Activated CD8-positive, alpha-beta T cell treated with anti-CD3 and anti-CD28 coated beads, Interleukin-2, amount 10 ng/mL, durations not matched to agents 7 days and 5 days (primary cell): ENCODE measurements at places on chromosomes 3 and 15. TPM values are rescaled to one million over a fixed set of nuclear protein-coding genes. Genes with fewer than 3 reads are reported as not detected.

Gene NUSAP1
- total RNA-seq, result 287 TPM

- DNase-seq, result no peak
These were observed 129.7 kb downstream of the MITF start for GRCh38 chr3:69868841-69869420.

DNA sequence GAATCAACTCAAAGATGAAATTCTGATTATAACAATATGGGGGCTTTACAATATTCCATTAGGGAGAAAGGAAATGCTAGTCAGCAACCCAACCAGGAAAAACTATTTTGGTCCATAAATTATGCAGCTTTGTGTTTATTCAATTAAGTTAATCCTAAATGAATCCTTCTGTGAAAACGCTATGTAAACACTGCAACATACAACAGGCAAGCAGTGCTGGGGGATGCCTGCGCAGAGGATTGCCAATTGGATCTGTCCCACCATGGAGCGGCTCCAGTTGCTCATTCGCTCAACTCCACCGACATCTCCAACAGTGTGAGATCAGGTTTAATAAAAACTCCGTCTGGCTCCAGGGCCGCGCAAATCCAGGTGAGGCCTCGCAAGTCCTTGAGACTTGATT is 290.5 kb upstream of the VEPH1 start:
- no peak for DNase-seq

DNA sequence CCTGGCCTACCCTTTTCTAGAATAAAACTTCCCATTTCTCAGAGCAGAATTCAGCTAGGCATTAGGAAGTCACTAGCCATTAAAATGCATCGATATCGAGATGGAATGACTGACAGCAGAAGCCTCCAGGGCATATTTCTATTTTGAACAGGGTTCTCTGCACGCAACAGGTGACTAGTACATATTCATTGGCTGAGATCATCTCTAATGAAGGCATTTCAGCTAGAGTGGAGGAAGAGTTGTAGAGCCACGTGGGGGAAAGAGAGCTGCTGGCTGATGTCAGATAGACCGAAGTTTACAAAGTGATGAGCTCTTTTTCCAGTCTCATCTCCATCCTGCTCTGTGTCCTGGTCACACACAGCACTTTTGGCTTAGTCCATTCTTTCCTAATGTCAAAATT is 7.5 kb downstream of the TMEM40 start:
- no peak for DNase-seq

Gene CFAP91
- not detected for total RNA-seq

- no peak for DNase-seq
These were observed 486.3 kb downstream of the MAGI1 start for GRCh38 chr3:65552434-65552833.

GRCh38 chr15:90478846-90479481 is 50.8 kb upstream of the CRTC3 start:
- no peak for DNase-seq

Gene ANKRD34C
- not detected for total RNA-seq

Gene CPA3
- total RNA-seq, result not detected

GRCh38 chr3:28267984-28268849 is 26.8 kb downstream of the CMC1 start:
- no peak for DNase-seq

DNA sequence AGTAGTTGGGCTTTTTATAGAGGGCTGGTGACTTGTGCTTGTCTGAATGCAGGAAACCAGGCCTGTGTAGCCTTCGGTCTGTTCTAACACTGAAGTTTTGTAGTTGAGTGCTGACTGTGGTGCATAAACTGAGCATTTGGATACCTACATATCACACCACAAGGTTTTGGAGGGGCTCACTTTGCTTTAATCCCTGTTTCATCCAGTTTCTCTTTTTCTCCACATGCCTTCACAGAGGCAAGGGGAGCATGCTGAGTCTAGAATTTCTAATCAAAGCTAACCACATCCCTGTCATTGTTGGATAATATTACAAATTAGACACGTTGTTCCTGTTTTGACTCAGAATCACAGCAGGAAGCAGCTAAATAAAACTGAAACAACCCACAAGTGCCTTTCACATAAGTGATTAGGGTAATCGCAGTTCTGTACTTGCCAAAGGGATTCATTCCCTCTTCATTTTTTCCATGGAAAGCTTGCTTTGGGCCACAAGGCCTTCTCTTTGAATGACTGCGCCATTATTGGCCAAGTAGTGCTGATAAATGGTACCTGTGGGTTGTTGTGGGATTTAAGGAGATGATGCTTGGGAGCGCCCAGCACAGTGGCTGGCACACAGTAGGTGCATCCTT is 48.9 kb downstream of the TGFBR2 start:
- DNase-seq, result peak; percentile 65

GRCh38 chr15:38690719-38691332 is 126.2 kb upstream of the RASGRP1 start:
- DNase-seq, result peak; percentile 91

GRCh38 chr15:66155065-66155464 is 98.5 kb downstream of the MEGF11 start:
- no peak for DNase-seq

Gene CCR3
- 0.34 TPM for total RNA-seq

Gene SCAPER
- 32.2 TPM for total RNA-seq

GRCh38 chr15:67142092-67142766 is 76.8 kb downstream of the SMAD3 start:
- no peak for DNase-seq

DNA sequence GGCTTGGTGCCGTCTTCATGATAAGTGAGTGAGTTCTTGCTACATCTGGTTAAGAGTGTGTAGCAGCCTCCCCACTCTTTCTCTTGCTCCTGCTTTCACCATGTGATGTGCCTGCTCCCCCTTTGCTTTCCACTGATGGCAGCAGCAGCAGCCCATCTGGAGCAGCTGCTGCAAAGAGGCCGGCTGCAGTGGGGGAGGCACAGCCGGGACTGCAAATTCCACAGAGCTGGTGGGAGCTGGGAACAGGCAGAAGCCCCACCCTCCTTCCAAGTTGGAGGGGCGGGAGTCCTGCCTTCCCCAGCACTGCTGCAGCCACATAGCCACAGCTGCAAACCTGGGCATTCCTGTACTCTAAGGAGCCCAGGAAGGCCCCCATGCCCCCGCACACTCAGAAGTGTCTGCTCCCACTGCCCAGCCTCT is 62.8 kb upstream of the IMPG2 start:
- no peak for DNase-seq

Gene MESP2
- not detected for total RNA-seq

Gene CLDN18
- not detected for total RNA-seq

GRCh38 chr3:136070953-136071949 is 105.7 kb downstream of the PPP2R3A start:
- no peak for DNase-seq

DNA sequence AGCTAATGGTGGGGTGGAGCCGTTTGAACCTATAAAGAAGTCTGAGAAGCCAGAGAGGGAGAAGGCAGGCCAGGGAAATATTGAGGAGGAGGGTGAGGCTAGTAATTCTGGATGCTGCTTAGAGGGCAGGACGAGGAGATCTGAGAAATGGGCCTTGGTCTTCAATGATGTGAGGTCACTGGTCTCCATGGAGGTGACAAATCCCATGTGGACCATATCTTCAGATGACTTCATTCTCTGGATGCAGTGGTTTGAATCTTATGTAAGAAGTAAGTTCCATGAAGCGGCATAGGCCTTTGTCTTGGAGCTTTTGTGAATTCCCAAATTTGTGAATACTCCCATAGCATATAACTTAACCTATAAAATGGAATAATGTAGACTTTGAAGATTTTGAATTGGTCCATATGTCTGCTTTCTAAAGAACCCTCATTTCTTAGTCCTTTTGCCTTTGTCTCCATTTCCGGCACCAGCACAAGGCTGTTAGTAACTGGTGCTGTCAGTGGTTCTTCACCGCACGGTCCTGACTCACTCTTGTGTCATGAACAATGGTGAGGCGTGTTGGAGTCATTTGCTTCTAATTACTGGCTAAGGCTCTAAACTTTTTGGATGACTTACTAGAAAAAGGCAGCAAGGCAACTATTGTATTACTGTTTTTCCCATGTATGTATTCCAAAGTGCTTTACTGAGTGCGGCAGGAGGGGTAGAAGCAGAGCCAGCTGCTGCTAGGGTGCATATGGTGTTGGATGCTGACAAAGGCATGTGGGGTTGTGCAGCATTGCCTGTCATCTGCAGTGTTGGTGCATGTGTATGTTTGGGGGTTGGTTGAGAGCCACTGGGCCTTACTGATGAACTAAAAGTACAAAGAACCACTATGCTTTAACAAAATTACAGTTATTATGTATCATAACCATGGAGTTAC is 279.3 kb upstream of the C2CD4B start:
- no peak for DNase-seq

Gene CHRNA7
- 0.55 TPM for total RNA-seq
